Adrenal gland (tissue), 19 donors: ENCODE measurements at places on chromosomes 2 and 18.
A peak's percentile ranks its signal among the peaks of the same experiment; 100 is the strongest.

DNA sequence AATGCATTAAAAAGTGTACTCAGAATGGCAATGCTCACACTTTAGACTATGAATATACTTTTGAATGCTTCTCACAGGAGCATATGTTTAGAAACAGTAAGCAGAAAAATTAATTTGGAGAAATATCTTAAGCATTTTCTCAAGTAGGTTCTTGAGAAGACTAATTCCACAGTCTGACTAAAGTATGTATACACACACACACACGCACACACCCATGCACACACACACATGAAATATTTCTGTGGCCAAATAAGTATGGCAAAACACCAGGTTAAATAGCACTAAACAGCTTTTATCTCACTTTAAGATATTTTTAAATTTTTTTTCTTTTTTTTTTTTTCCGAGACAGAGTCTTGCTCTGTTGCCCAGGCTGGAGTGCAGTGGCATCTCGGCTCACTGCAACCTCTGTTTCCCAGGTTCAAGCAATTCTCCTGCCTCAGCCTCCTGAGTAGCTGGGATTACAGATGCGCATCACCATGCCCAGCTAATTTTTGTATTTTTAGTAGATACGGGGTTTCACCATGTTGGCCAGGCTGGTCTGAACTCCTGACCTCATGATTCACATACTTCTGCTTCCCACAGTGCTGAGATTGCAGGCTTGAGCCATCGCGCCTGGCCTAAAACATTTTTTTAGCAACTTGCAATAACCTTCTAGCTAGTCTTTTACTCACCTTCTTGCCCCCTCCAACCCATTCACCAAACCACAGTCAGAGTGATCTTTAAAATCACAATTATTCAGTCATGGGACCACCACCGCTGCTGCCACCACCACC, 67.5 kb upstream of the SCG2 start:
- DNase-seq = no peak

- DNase-seq = no peak
Observed at GRCh38 chr2:205834796-205835195, 152.5 kb downstream of the NRP2 start.

DNA sequence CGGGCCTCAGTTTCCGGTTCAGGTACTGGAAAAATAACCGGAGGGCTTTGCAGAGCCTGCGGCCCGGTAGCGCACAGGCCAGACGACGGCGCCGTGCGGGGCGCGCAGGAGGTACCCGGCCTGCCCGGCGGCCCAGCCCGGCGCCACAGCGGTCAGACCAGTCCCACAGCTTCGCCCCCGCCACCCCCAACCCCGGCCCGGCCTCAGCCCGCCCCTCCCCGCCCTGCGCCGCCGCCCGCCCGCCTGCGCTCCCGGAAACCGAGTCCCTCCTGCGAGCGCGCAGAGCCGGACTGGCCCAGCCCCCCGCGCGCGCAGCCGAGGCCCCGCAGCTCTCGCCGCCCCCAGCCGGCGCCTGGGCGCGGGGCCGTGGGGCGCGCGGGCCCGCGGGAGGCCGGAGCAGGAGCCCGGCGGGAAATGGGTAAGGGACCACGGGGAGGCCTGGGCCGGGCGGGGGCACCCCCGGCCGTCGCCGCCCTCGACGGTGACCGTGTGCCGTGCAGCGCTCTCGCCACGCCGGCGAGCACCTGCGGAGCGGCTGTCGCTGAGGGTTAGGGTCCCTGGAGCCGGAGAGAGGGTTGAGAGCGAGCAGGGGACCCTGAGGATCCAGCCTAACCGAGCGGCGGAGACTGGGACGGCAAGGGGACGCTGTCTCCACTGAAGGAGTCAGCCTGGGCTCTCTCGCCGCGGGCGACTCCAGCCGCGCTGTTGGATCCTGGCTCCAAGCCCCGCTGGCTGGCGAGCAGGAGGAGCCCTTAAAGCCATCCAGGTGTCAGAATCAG, 16.5 kb upstream of the PSD4 start:
- peak; percentile 66 for DNase-seq

GRCh38 chr18:44789710-44790109, 109.0 kb downstream of the SETBP1 start:
- DNase-seq = no peak

GRCh38 chr2:17122887-17123501, 395.2 kb downstream of the RAD51AP2 start:
- no peak for DNase-seq

DNA sequence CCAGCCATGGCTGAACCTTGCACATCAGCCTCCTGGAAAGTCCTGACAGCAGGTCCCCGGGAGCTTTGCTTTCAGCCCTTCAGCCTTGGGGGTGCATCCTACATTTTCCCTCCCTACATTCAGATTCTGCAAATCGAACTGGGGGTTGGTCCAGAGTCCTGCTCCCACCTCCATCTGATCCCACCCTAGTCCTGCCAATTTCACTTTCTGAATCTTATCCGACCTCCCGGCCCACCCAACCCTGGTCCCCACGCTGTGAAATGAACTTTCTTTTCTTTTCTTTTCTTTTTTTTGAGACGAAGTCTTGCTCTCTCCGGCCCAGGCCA, 47.8 kb upstream of the ODC1 start:
- no peak for DNase-seq

DNA sequence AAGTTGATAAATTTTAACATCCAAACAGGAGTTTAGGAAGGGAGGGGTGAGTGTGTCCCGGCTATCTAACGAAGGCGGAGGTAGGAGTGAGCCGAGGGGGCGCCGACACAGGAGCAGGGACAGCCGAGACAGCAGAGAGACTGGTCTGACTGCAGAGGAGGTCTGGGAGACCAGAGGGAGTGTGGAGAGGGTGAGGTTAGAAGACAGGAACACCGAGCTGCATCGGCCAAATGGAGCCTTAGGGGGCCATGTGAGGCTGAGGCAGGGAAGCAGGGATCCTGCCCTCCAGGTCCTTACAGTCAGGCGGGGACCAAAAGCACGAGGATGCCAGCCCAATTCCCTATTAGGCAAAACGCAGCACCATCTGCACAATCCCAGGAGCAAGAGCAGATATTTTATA, 67.0 kb downstream of the SFXN5 start:
- peak; percentile 7 for DNase-seq

GRCh38 chr2:216033403-216033802, 20.1 kb upstream of the MREG start:
- no peak for DNase-seq

- DNase-seq = no peak
Observed at GRCh38 chr2:69300650-69301049, 86.4 kb downstream of the GFPT1 start.

GRCh38 chr2:176592216-176592615, 323.0 kb downstream of the MTX2 start:
- DNase-seq = no peak

- no peak for DNase-seq
Observed at GRCh38 chr2:228688007-228688645, 506.6 kb upstream of the SPHKAP start.

GRCh38 chr18:51039138-51040112, 9.4 kb downstream of the SMAD4 start:
- no peak for DNase-seq

DNA sequence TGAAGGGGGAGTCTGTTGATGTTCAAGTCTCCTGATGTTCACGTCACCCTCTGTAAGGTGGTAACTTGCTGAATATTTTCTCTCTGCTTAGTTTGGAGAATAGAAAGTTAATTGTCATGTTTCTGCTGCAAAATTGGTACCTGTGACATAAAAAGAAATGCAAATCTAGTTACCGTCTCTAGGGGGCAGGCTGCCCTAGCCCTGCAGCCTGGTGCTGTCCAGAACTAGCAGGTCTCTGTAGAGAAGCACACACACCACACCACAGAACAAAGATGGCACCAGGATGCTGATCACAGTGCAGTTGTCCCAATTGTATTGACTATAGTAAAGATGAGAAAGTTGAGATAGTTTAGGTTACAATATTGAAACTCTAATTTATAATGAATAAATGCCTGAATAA, 47.0 kb downstream of the SLC9A4 start:
- no peak for DNase-seq

GRCh38 chr18:14941256-14941655, 193.3 kb downstream of the ANKRD30B start:
- DNase-seq = no peak
